ENCODE measurements at places on chromosomes 12 and 14.

DNA sequence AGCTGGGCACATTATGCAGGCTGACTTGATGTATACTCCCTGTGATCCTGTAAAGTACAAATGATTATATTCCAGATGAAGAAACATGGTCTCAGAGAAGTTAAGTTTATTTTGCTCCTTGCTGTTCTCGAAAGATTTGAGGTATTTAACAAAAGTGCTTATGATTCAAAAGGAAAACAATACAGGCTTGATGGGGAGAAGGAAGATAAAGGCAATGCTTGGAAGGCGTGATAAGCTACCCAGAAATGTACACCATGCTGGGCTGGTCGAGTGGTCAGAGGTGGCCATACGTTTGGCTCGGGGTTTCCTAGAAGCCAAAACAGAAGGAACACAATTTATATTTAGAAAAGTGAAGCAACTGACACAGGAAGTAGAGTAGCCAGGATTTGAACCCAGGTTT, 201.0 kb downstream of the KTN1 start:
- DNase-seq, result no peak

DNA sequence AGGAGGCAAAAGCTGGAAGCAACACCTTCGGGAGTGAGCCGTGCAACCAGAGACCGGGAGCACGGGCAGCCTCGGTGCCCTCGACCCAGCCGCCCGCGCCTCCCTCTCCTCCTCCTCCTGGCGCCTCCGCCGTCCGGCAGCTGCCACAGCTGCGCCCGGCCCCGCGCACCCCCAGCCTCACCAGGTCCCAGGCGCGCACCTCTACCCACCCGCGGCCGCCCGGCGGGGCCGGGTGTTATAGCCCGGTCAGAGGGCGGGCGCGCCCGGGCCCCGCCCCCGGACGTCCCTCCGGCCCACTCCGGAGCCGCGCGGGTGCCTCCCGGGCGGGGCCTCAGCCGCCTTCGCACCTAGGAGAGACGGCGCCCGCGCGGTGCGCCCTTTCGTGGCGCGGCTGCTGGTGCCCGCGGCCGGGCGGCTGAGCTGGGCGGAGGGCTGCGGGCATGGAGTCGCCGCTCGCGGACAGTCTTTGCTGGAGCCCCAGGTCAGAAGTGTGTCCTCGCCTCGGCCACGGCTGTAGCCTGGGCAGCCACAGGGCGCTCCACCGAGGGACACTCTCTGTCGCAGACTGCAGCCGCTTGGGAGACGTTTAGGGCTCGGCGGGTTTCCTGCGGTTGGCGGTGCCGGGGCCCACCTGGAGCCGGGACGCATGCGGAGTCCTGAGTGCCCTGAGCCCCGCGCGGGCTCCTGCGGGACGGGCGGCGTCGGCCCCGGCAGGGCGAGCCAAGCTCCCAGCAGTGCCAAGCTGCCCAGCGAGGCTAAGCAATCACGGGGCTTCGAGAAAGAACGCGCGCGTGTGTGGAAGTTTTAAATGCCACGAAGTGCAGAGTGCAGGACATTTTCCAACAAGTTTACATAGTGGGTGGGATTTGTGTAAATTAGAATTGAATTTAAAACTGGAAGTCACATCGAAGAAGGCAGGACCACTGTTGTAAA, at the start of gene CPM:
Gene CPM, minus strand, starts transcription at position 211 of the 933 bp plus-strand sequence. CDS start 334 bp downstream, outside the sequence.
- peak; percentile 74 for DNase-seq

DNA sequence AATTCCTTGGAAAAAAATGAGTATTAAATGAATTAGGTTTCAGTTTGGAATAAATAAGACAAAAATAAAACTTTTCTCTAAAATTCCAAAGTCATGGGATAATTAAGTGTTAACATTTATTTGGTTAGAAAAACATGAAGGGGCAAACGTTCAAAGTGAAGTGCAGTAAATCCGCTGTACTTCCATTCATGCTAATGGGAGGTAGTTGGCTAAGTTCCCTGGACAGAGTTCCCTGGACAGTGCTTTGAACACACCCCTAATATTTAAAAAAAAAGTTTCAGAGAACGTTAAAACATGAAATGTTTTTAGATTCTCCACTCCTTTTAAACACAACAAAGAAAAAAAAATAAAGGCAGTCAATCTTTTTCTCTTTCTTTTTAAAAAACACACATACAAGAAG, 16.3 kb downstream of the ALX1 start:
- DNase-seq, result no peak

DNA sequence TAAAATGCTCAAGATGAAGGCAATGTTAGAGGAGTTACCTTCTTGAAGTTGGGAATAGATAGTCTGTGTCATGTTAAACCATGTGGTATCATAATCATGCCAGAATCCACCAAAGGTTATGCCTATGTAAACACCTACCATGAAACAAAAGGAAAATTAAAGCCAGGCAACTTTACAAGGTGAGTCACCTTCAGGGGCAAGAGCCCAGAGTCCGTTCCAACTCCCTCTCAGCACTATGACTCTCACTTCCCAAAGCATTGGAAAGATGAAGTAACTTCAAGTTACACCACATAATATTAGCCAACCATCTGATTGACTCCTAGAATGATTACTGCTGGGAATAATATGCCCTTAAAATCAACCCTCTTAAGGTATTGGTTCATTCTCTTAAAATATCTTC, 38.5 kb downstream of the CATSPERB start:
- DNase-seq, result no peak

DNA sequence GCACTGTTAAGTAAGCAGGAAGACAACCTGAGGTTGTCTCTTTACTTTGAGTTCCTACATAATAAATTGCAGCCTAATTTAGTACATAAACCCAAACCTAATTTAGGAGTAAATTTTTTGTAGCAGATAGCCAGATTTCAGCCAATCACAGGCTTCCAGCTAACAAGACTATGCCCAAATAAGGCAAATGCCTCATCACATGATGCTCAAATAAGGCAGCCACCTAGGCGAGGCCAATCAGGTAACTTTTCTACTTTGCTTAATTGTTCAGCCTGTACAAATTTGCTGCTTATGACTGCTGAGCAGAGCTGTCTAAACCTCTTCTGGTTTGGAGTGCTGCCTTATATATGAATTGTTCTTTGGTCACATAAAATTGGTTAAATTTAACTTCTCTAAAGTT, 1118.7 kb upstream of the TMEM132C start:
- DNase-seq, result no peak

GRCh38 chr12:112192475-112192874, 67.1 kb downstream of the TRAFD1 start:
- DNase-seq, result no peak

- DNase-seq, result no peak
These were observed 168.4 kb upstream of the EGLN3 start for GRCh38 chr14:34119107-34119858.

DNA sequence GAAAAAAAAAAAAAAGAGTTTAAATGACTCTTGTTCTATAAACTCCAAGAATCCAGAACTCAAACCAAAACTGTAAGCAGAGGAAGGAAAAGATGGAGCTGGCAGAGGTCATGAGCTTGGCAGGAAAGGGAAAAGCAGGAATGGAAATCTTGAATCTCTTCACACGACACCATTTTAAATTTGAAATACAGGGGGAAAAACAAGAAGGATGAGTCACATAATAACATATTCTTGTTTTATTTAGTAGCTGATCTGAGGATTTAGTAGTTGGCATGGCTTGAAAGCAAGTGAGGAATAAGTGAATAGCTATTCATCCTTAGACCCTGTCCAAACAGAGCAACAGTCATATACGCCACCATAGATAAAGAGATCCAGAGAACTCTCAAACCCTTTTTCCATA, 35.0 kb downstream of the EPS8 start:
- no peak for DNase-seq

DNA sequence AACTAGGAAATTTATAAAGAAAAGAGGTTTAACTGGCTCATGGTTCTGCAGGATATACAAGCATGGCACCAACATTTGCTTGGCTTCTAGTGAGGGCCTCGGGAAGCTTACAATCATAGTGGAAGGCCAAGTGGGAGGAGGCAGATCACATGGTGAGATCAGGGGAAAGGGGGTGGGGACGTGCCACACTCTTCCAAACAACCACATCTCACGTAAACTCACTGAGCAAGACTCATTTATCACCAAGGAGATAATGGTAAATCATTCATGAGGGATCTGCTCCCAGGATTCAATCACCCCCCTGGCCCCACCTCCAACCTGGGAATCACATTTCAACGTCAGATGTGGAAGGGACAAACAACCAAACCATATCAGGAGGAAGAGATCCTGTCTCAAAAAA, 35.8 kb downstream of the NUMB start:
- DNase-seq, result no peak

Data from substantia nigra (tissue), 51 donors.